ENCODE measurements at places on chromosomes 1 and 21.

DNA sequence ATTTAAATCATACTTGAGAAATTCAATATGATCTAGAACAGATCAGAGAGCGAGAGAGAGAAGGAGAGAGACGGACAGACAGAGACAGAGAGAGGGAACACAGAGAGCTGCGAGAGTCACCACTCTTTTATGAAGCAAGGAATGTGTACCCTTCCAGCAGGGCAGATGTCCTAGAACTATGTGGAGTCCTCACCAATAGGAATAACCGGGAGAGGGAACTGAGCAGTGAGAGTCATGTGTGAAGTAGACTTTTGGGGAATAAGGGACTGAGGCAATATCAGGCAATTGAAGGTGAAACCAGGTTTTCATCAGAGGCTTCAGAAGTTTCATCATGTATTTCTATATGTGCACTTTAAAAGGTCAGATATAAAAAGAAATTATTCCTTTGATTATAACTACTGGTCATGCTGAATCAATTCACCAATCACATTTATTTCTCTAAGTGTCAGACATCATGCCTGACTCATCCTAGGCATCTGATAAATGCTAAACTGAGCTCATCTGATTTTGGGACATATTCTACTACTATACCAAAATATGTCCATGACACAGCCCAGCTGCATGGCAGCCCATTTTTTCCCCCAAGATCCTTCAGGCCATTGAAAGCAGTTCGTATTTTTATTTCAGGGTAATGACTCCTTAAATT is 22.4 kb downstream of the VTCN1 start:
- DNase-seq: no peak

DNA sequence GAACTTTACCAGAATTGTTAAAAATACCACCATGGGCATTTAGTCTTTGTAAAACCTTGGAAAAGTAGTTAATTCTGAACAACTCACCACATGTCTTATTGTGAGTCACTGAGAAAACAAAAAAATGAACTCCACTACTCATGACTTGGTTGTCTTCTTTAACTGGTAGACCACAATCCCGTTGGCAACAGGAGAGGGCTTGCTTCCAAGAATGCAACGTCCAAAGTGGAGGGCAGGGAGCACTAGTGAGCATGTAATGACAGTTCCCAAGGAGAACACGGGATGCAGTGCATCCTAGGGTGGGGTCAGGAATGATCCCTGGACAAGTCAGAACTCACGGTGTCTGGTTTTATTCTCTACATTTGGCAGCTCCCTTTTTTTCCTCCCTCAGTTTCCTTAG is 15.2 kb upstream of the HMCN1 start:
- DNase-seq: peak; percentile 10

DNA sequence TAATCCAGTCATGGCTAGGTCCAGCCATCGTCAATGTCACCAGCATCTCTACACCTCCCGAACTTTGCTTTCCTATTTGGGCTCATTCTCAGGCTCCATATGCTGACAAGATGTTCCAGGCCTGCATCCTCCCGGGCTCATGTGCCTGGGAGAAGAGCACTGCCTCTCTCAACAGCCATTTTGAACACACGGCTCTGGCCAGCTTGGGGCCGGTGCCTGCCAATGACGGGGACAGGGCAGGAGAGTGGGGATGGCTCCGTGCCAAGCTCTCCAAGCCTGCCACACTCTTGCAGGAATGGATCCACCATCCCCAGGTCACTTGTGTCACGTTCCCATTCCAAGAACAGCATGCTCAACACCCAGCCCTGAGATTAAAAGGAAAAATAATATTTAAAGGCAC is 61.4 kb upstream of the PAX7 start:
- DNase-seq: no peak

GRCh38 chr1:111222308-111223125 is 5.0 kb upstream of the CHI3L2 start:
- DNase-seq: peak; percentile 85

DNA sequence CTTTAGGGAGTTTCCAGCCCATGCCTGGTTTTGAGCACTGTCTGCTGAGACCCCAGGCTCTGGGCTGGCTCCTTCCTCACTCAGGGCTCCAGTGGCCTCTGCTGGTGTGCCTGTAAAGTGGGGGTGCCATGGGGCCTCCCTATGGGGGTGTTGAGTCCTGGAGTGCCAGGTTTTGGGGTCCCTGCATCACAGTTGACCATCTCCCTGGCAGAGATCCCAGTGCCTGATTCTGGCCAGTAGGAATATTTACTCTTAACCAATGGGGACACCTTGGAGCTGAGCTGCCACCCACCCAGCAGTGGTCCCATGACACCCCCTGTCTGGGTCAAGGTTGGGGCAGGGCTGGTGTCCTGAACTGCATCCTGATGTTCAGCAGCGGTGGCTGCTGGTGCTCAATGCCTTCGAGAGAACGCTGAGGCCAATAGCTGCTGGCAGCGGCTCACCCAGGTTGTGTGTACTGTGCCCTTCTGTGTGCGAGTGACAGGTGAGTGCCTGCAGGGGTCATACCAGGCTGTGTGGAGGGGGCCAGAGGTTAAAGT is 9.6 kb upstream of the ZNF669 start:
- DNase-seq: no peak

GRCh38 chr1:24089027-24089742 is 22.8 kb downstream of the MYOM3 start:
- no peak for DNase-seq

- no peak for DNase-seq
These were observed 12.9 kb downstream of the STX12 start for GRCh38 chr1:27785781-27786455.

DNA sequence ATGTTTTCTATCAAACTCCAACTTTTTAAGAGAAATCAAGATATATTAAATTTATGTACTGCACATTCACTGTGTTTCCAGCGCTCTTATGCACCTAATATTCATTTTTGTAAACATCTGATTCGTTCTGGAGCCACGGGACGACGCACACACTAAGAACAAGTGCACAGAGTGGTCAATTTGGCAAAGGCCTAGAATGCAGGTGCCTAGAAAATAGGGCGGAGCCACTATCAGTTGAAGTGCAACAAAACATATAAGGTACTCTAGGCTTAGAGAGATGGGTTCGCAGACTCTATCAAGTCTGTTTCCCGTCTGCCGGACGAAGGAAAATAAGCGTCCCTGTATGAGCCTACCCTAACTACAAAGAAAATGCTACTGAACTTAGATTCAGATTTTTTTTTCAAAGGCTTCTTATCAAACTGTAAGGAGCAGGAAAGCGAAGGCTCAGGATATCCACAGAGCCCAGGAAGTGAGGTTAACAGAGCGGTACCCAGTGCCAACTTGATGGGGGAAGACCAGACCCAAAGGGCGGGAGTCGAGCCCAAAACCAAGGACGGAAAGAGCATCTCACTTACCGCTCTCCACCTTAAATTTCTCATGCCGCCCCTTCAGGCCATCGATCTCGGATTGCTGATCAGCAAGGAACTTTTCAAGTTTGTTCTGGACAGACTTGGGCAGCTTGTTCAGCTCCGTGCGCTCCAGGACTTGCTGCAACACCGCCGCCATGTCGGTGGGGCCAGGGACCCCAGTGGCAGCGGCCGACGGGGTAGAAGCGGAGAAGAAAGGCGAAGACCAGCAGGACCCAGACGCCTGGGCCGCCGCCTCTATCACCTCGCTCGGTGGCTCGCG is 526 bp downstream of the TPR start:
- DNase-seq: peak; percentile 9

- DNase-seq: no peak
These were observed 435.7 kb upstream of the VAMP3 start for GRCh38 chr1:7335224-7335879.

- DNase-seq: peak; percentile 29
These were observed 13.2 kb downstream of the IER5 start for GRCh38 chr1:181101581-181102226.

DNA sequence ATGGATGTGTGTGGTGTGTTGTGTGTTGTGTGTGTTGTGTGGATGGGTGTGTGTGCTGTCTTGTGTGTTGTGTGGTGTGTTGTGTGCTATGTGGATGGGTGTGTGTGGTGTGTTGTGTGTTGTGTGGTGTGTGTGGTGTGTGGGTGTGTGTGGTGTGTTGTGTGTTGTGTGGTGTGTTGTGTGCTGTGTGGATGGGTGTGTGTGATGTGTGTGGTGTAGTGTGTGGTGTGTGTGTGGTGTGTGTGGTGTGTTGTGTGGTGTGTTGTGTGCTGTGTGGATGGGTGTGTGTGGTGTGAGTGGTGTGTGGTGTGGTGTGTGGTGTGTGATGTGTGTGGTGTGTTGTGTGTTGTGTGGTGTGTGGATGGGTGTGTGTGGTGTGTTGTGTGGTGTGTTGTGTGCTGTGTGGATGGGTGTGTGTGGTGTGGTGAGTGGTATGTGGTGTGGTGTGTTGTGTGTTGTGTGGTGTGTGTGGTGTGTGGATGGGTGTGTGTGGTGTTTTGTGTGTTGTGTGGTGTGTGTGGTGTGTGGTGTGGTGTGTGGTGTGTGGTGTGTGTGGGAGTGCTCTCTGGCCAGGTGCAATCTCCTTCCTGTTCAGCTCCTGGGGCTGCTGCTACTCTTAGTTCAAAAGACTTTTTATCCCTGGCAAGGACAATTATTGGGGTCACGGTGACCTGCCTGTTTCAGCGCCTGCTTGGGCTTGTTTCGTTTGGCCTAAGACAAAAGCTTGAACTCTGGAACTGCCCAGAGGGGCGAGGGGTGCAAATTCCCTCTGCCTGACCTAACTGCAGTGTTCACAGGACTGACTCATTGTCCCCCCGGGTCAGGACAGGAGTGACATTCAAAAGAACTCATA is 101.1 kb downstream of the UBIAD1 start:
- DNase-seq: no peak
